H54 (cell line): ENCODE measurements at places on chromosomes 16 and 17.

GRCh38 chr17:41844971-41845370 is 7.3 kb downstream of the KLHL10 start:
- no peak for DNase-seq

GRCh38 chr17:31309556-31309955 is 4.3 kb downstream of the EVI2B start:
- DNase-seq = no peak

DNA sequence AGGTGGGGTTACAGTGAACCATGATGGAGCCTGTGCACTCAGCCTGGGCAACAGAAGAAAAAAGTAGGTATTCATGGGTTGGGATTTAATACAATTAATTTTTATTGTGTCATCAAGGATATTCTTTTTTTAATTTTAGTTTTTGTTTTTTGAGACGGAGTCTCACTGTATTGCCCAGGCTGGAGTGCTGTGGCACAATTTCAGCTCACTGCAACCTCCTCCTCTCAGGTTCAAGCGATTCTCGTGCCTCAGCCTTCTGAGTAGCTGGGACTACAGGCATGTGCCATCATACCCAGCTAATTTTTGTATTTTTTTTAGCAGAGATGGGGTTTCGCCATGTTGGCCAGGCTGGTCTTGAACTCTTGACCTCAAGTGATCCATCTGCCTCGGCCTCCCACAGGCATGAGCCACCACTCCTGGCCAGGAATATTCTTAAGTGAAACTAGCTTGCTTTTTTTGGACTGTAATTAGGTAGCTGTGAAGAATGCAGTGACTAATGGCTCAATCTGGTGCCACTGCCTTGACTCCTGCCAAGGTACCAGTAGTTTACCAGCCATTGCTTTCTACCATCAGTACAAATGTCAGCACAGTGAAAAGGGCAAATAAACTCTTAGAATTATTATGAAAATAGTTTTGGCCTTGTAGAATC is 4.8 kb downstream of the PPM1D start:
- peak; percentile 76 for DNase-seq

DNA sequence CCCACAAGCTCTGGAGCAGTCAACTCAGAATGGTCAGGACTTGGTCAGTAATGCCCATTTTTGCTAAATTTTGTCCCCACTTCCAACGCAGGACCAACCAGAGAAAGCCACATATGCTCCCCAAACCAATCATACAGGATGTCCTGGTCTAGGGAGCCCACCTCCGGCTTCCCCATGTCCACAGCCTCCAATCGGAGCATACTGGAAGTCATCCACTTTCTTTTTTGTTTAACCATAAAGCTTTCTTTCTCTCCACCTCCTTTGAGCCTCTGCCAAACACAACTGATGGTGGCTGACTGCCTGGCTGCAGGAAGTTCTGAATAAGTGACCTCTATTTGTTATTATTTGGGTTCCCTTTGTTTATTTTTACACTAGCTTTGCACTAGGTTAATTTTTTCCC is 549.1 kb downstream of the WWOX start:
- DNase-seq = no peak

DNA sequence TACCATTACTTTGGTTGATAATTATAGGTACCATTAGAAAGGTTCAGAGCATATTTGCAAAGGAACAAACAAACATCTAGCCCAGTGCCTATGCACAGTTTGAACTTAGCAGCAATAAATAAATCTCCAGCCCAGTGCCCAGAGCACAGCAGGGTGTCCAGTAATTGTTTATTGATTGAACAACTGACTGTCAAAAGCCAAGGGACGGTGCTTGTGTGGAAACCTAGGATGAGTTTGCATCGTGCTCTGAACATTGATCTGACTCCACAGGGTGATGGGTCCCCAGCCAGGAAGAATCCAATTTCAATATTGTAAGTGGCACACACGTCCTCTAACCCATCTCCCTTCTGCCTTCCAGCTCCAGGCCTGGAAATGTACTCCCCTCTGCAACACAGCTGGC is 625.5 kb upstream of the C16orf82 start:
- no peak for DNase-seq

GRCh38 chr16:3938843-3939624 is 58.5 kb upstream of the CREBBP start:
- DNase-seq = peak; percentile 72

GRCh38 chr17:56203430-56203829 is 50.2 kb downstream of the ANKFN1 start:
- peak; percentile 49 for DNase-seq

DNA sequence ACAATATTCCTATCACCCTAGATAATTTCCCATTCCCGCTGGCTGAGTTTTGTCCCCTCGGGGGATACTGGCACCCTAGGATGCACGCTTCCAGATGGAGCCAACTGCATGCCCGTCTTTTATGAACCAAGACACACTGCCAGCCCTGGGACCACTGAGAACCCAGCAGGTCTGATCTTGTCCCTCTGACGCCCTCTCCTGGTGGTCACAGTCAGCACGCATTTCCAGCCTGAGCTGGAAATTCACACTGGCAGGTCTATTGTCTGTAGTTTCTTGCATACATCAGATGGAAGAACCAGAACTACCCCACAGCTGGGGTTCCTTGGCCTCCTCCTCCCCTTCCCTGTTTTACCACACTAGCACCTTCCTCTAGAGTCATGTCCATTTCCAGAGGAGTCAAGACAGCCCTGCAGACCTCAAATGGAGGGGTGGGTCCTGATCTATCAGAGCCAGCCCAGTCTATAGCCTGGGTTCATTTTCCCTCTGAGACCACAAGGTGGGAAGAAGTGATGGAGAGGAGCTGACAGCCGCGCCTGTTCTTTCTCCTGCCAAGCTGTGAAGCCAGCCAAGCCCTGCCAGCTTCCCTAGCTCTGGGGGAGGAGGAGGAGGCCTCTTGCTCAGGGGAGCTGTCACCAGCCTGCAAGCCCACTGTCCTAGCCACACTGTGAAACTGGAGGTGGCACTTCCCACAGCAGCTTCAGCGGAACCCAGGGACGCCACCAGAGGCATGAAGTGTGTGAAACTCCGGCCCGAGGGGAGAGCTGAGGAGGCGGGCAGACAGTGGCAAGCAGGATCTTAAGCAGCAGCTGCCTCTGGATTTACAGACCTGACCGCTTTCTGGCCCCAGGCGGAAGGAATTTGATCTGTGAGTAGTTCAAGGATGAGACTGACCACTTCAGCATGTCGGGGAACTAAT is 29.3 kb downstream of the MXRA7 start:
- peak; percentile 58 for DNase-seq

- no peak for DNase-seq
Measured at GRCh38 chr17:27954548-27955495, 61.7 kb upstream of the LYRM9 start.

GRCh38 chr17:48102798-48103715 is 1.8 kb upstream of the CBX1 start:
- DNase-seq = no peak

GRCh38 chr17:79156463-79157095 is 82.0 kb downstream of the ENGASE start:
- no peak for DNase-seq

DNA sequence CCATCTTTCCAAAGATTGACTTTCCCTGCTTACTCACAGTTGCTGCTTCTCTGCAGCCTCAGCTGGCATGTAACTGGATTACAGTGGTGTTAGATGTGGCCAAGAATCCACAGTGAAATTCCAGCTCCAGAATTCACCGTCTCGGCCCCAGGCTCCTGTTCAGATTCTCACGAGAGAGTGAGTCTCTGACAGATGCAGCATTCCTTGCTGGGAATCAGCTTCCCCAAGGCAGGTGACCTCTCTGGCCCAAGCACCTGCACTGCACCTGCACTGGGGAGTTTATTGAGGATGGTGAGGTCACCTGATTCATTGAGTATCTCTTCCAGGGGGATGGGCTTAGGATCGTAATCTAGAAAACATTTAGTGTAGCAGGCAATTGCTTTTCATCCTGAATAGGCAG is 600.5 kb upstream of the RBFOX1 start:
- no peak for DNase-seq
